ENCODE measurements at places on chromosomes 4 and X.
A peak's percentile ranks its signal among the peaks of the same experiment; 100 is the strongest.

DNA sequence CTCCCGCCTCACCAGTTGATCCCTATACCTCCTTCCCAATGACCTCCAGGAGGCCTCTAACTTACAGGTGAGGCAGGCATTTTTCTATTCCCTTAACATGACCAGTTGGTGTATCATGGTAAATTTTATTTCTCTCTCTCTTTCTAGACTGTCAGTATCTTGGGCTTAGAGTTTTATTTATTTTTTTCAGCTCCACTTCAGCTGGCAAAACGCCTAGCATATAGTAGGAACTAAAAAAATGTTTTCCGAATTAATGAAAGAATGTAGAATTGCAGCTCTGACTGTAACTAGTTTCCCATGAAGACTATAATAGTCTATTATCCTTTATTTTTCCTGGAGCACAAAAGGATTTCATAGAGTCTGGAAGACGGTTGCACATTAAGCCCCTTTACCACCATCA lies 84.8 kb downstream of the PDE5A start:
- DNase-seq: no peak

DNA sequence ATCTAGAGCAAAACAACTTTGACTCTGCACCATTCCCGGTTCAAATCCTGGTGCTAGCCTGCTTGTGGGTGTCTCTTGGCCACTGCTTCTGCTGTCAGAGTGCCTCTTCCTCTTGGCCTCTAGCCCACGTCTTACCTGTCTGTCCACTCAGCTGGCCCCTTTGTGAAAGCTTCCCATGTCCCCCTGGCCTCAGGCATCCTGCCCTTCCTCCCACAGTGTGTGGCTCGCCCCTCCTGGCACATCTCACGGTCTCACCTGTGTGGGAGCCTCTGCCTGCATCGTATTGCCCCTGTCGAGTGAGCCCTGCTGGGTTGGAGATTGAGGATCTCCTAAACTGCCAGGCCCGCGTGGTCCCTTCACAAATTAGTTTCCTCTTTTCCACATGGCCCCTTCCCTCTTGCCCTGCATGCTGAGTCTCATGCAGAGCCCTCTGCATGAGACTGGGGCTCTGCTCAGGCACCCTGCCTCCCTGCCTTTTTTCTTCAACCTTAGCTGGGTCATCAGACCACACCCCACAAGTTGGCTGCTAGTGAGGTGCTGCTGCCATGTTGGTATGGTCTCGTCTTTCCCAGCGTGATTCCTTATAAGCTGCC lies 53.7 kb upstream of the TADA2B start:
- peak; percentile 24 for DNase-seq

DNA sequence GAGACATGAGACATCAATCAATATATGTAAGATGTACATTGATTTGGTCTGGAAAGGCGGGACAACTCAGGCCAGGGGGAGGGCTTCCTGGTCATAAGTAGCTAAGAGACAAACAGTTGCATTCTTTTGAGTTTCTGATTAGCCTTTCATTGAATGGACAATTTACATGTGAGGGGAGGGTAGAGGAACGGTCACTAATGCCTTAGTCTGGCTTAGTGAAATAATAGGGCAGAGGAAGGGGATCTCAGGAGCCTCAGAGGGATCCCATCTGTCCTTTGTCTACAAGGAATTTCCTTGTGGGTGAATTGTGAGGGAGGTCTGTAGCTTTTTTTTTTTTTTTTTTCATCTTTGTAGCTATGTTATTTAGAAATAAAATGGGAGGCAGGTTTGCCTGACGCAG lies 88.3 kb downstream of the GK start:
- no peak for DNase-seq

GRCh38 chrX:152817078-152817764 lies 13.3 kb downstream of the CETN2 start:
- peak; percentile 72 for DNase-seq

- peak; percentile 61 for DNase-seq
Observed at GRCh38 chr4:168487282-168488035, 7.2 kb upstream of the DDX60L start.

DNA sequence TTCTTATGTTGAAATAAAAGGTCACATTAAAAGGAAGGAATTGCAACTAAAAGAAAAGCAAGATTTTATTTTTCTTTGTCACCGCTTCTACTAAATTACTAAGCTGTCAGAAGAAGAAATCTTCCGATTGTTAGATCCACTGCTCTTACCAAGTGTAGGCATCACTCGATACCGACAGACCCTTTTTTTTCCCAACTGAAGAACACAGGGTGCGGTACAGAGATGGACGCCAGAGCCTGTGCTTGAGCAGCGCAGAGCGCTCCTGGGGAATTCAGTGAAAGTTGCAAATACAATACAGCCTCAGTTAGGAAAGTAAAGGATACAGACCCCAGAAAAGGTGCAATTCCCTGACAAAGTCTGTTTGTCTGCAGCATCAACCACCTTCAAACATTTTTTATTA lies 94.9 kb upstream of the WDR17 start:
- DNase-seq: no peak

DNA sequence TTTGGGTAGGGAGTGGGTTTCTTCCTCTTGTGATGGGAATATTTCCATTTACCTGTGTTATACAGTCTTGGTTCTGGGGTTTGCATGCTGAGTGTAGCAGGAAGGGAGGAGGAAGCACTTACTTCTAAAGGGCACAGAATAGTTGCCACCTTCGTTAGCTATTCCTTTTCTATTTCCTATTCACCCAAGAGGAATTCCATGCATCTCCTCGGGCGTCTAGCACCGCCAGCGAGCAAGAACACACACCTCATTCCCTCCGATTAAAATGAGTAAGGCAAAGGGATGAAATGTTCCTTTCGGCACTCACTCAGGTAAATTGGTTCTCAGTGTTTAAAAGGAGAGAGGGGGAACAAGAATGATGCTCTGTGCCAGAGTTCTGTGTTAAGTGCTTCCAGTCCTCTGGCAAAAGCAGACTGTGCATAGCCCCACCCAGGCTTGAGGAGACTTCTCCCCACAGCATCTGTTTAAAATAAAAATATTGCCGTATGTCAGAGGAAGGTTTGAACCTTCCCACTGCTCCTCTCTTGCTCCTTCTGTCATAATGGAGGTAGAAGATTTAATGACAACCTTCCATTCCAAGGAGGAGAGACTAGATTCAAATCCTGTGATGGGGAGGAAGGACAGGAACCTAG lies 351.4 kb downstream of the PTTG2 start:
- no peak for DNase-seq

- no peak for DNase-seq
Observed at GRCh38 chr4:141058591-141059512, 74.4 kb downstream of the RNF150 start.

DNA sequence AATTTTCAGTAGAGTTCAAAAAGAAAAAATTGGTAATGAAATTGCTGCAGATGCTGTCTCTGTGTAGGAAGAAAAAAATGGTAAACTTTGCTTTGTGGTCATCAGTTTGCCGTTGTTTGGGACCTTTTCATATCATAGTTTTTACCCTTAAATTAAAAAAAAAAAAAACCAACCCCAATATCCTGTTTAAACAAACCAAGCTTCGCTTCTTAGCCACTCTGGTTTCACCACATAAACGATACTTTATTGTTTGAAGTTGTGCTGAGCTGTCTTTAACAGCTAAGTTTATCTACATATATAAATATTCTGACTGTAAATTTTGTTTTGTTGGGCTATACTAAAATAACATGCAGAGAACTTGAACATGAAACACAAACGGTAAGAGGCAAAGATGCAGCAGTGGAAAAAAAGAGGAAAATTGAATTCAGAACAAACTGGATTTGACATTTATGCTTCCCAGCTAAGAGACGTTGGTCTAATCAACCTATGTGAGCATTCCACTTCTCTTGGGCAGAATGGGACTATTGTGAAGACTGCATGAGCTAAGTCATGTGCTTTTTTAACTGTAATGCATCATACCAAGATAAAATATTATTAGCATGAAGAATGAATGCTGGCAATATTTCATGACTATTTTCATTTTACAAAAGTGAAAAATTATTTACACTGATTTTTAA lies 15.7 kb upstream of the H2AZ1 start:
- DNase-seq: no peak

DNA sequence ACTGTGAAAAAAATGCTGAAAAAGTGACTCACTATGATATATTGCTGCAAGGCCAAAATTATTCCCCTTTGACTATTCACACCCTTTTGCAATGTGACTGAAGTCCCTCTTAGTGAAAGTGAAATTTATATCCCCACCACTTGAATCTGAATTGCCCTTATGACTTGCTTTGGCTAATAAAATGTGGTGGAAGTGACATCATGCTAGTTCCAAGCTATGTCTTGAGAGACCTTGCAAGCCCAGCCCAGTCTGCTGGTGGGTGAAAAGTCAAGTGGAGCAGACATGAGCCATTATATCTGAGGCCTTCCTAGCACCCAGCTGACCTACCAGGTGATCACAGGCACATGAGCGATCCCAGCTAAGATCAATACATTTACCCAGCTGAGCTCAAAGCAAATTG lies 94.7 kb downstream of the LINC00632 start:
- DNase-seq: no peak

DNA sequence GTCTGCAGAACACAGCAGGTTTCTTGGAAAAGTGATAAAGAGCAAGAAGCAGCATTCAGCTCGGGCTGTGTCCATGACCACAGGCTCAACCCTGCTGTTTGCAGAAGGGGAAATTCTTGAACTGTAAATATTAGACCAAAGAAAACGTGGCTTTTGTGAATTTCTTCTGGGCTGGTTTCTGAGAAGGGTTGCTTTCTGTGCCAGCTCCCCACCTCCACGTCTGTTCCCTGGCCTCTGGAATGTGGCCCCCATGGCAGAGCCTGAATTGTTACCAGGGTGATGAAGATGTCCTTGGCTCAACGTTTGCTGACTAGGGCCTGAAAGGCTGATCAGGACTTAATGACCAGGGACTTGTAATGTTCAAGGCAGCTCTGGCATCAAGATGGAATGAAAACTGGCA lies 116.0 kb downstream of the CPEB2 start:
- no peak for DNase-seq

GRCh38 chrX:154515090-154515965 lies 704 bp downstream of the FAM3A start:
- DNase-seq: peak; percentile 69

GRCh38 chr4:96916711-96917110 lies 1076.8 kb downstream of the PDHA2 start:
- DNase-seq: no peak

DNA sequence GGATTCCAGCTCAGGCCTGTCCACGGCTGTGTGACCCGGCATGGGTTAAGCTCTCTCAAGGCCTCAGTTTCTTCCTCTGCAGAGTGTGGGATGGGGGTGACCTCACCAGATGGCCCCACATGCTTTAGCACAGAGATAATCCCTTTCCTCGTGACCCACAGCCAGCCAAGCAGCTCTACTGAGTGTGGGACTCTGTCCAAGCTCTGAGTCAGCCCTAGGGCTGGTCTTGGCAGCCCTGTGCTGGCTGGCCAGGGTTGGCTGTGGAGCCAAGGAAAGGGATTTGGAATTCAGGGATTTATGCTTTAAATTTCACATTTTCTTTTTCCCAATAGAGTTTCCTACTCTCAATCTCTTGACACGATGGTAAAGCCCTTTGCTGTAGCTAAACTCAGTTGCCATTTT lies 19.7 kb upstream of the SPON2 start:
- no peak for DNase-seq

DNA sequence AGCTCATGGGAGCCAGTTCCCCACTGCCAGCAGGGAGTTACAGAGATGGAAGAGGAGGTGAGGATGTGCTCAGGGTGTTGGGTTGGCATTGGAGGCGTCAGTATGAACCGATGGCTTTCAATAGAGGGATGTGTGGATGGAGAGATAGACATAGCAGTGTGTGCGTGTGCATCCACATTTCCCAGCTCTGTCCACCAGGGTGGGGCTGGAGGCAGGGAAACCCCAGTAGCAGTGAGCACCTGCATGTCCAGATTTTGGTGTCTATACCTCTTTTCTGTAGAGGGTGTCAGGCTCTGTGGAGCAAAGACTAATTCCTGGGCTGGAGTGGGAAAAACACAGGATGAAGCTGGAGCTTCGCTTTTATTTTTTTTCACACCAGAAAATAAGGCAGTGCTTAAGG lies 37.2 kb upstream of the HGFAC start:
- no peak for DNase-seq

- DNase-seq: no peak
Observed at GRCh38 chr4:83259586-83259985, 25.0 kb downstream of the COQ2 start.

DNA sequence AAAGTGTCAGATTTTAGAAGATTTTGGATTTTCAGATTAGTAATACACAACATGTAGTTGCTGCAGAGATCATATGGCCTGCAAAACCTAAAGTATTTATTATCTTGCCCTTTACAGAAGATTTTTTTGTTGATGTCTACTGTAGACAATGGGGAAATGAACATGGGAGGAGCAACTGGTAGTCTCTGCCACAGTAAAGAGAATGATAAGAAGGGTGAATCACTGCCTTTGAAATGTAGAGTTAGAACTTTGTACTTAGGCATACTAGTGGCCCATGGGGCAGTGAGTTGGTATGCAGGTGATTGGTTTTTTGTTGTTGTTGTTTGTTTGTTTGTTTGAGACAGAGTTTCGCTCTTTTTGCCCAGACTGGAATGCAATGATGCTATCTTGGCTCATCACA lies 50.1 kb downstream of the GAB1 start:
- DNase-seq: peak; percentile 25

DNA sequence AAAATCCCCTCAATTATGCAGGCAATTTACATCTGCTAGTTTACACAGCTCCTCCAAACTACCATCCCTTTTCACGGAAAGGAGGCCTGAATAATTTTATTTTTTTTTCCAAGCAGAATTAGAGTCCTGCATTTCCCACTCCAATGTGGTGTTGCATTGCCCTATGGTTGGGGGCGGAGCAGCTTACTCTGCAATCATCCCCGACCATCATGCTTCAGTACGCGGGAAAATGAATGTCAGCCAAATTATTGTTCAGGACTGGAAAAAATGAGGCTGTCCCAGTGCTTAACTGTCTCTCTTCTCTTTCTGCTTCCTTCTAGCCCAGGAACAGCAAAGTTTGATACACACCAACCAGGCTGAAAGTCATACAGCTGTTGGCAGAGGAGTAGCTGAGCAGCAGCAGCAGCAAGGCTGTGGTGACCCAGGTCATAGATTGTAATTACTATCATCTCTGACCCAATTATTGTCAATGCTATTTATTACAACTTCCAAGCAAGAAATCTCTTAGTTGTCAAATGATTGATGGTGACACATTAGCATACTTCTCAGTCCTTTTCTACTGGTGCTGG lies 28.3 kb downstream of the MMRN1 start:
- no peak for DNase-seq

DNA sequence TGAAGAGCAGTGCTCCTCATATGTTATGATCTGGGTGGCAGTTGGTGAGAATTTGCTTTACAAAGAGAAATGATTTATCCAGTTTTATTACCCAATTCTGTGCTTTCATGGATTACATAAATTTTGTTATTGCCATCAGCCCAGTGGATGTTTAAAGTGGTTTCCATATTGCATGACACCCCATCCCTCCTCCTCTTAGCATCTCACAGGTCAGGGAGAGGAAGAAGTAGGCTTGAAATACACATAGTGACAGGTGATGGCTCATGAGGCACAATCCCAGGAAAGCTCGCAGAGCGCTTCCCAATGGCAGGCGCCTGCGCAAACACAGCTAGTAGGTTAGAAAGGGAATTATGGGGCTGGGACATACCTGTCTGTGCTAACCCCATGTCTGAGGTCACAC lies 47.7 kb upstream of the GATB start:
- DNase-seq: no peak

- DNase-seq: no peak
Observed at GRCh38 chrX:77200663-77201062, 246.5 kb upstream of the FGF16 start.

All from erythroblast (primary cell).